ENCODE measurements at places on chromosomes 6 and 20.

GRCh38 chr6:86775893-86776292, 161.4 kb upstream of the HTR1E start:
- DNase-seq: no peak

GRCh38 chr6:2976571-2977085, 5.3 kb upstream of the SERPINB6 start:
- DNase-seq: no peak

GRCh38 chr20:57568088-57568896, 7.4 kb downstream of the PCK1 start:
- DNase-seq: no peak

GRCh38 chr20:45945678-45946148, 11.2 kb downstream of the PCIF1 start:
- no peak for DNase-seq

DNA sequence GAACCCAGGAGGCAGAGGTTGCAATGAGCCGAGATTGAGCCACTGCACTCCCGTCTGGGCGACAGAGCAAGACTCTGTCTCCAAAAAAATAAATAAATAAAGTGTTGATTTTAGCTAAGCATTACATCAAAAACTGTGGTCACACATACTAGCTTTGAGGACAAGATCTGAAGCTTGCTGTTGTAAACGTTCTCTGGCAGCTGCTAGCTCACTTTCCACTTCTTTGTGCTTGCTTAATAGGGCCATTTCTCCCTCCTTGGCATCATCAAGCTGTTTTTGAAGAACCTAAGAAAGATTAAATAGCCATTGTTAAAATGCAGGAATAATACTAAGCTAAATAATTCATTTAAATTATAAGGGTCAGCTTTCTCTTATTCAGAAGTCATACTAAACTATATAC, 55.7 kb downstream of the FAM184A start:
- no peak for DNase-seq

DNA sequence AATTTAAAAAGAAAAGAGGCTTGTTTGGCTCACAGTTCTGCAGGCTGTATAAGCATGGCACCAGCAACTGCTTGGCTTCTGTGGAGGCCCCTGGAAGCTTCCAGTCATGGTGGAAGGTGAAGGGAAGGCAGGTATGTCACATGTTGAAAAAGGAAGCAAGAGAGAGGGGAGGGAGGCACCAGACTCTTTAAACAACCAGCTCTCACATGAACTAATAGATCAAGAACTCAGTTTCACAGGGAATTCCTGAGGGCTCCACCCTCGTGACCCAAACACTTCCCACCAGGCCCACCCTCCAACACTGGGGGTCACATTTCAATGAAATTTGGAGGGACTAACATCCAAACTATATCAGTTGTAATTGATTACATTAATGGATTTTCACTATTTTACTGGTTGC, 127.9 kb upstream of the MLIP start:
- no peak for DNase-seq

GRCh38 chr6:105808571-105808970, 277.6 kb upstream of the PRDM1 start:
- DNase-seq: no peak
